ENCODE measurements at places on chromosomes 12 and 14.

DNA sequence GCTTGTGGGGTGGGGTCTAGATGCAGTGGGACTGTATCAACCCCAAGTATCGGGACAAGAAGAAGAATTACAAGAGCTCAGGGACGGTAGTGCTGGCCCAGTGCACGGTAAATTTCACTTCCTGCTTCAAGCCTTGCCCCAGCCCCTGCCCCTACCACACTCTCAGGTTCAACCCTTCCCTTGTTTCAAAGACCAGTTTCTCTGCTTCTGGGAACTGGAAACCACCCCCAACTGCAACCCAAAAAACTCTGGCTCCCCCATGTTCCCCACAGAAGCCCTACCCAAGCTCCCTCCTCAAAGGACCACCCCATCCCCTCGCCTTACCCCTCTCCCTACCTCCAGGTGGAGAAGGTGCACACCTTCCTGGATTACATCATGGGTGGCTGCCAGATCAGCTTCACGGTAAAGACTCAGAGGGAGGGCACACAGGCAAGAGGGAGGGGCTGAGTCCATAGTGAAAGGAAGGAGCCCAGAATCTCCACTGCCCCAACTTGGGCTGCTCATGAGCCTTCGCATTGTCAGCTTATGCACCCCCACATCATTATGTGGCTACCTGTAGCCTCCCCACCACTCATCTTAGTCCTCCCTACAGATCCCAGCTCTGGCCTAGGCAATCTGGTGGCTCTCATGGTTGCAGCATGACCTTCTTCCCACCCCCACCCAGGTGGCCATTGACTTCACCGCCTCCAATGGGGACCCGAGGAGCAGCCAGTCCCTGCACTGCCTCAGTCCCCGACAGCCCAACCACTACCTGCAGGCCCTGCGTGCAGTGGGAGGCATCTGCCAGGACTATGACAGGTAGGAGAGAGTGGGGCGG is 4.3 kb downstream of the CPNE6 start:
- DNase-seq, result no peak

DNA sequence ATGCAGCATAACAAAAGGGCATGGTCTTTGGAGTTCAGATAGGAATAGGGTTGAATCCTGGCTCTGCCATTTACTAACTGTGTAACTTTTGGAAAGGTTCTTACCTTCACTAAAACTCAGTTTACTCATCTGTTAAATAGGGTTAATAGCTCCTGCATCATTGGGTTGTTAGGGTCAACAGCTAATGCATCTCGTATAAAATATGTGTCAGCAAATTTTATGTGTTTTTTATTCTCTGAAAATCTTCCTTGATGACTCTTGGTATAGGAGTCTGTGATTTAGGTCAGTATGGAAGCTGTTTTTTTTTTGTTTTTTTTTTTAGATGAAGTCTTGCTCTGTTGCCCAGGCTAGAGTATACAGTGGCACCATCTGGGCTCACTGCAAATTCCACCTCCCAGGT is 36.1 kb upstream of the SRP54 start:
- DNase-seq, result no peak

DNA sequence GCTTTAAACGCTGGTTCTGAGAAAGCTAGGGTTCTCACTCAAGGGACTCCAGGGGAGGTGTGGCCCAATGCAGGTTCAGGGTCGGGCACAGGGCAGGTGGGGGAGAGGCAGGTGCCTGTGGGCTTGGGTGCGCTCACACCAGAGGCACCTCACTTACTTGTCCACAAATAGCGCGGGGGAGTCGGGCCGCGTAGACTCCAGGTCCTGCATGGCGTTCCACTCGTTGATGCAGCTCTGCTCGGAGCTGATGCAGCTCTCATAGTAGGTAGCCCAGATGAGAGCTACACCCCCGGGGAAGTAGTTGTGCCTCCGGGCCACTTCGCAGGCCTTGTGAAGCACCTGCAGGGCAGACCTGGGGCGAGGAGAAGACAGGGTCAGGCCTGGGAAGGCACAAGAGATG is 49.9 kb downstream of the SSH1 start:
- no peak for DNase-seq

GRCh38 chr14:101078892-101079221 is 175.3 kb upstream of the RTL1 start:
- no peak for DNase-seq

- no peak for DNase-seq
Observed at GRCh38 chr12:60052483-60052882, 456.7 kb downstream of the SLC16A7 start.

GRCh38 chr14:86533834-86534233 is 1003.9 kb downstream of the FLRT2 start:
- DNase-seq, result no peak

- DNase-seq, result no peak
Observed at GRCh38 chr12:43282106-43282505, 269.9 kb downstream of the ADAMTS20 start.

GRCh38 chr12:71524626-71525025 is 85.0 kb downstream of the LGR5 start:
- DNase-seq, result no peak

- DNase-seq, result no peak
Observed at GRCh38 chr14:76715511-76716081, 45.7 kb upstream of the VASH1 start.

DNA sequence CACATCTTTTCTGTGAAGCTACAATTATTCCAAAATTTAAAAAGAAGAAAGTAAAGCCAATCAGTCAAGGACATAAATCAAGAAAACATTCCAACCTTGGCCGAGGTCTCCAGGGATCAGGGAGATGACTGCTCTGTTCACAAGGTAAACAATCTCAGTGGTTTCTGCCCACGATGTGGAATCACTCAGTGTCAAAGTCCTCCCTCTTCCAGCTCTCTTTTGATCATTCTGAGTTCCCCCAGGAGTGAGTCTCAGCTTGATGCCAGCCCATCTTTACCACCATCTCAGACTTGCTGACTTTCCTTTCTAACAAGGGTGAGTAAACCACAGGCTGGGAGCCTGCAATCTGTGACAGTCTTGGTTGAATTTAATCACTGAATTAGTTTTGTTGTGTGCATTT is 4.8 kb upstream of the SERPINA9 start:
- DNase-seq, result no peak

GRCh38 chr14:23301969-23302289 is 730 bp downstream of the PPP1R3E start:
- DNase-seq, result no peak
